ENCODE measurements at places on chromosomes 13 and 19.

GRCh38 chr13:100738176-100738855, 63.7 kb upstream of the TMTC4 start:
- DNase-seq = no peak

DNA sequence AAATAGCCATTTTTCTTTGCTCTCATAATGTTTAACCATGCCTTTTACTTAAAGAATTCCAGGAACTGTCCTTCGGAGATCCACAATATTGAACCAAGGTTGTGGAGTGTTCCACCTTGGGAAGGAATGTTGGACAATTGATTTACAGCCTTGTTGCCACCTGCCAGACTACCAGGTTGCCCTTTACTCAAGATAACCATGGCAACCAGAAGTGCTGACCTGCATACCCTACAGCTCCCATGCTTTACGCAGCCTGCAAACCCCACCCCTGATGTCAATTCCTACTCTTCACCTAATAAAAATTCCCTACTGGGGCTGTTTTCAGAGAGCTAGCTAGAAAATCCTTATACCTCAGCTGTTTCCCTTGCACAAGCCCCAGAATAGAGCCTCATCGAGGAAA, 151.0 kb upstream of the RXFP2 start:
- no peak for DNase-seq

- no peak for DNase-seq
These were observed 19.8 kb downstream of the MYO9B start for GRCh38 chr19:17095141-17095919.

- peak; percentile 14 for DNase-seq
These were observed 44.6 kb downstream of the ZNF787 start for GRCh38 chr19:56076498-56076897.

DNA sequence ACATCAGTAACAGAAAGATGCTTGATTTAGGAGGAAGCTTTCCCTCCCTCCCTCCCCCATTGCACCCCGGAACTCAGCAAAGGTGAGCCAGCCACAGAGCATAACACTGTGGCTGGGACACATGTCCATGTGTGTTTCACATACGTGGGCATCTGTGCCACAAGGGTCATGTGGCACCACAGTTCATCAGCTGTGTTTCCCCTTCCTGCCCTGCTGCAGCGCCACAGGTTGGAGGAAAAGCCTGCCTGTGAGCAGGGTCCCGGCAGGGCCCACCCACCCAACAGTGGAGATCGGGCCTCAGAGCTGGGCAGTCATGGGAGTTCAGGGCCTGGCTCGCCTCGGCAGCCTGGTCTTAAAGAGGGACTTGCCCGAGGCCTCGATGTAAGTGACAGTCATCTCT, 2.8 kb downstream of the ACP5 start:
- DNase-seq = no peak
